ENCODE measurements at places on chromosomes 3 and 15.

DNA sequence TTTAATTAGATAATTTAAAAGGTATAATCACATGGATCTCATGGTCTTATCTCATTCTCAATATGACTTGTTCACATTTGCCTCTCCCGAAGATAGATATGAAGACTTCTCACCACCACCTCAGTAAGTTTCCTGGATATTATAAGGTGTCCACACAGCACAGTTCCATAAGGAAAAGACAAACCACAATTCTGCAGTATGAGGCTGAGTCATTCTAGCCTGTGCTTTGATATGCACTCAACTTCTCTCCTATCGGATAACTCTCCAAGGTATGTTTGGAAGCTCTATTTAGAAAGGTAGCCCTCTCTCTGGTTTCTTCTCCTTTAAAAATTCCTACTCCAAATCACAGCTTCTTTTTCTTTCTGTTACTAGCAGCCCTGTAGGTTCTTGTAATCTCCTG lies 612.8 kb downstream of the ZPLD1 start:
- no peak for DNase-seq

GRCh38 chr15:81865850-81866537 lies 179.8 kb downstream of the MEX3B start:
- no peak for DNase-seq

- no peak for DNase-seq
These were observed 55.4 kb downstream of the ZNF148 start for GRCh38 chr3:125319765-125320164.

GRCh38 chr3:34381243-34381642 lies 582.8 kb downstream of the PDCD6IP start:
- DNase-seq, result no peak

GRCh38 chr3:100401674-100402041 lies 319 bp downstream of the LNP1 start:
- no peak for DNase-seq
